CD4-positive, alpha-beta T cell (primary cell): ENCODE measurements at places on chromosomes 13 and 19.

- DNase-seq: no peak
These were observed 368.2 kb upstream of the SLITRK5 start for GRCh38 chr13:87302931-87303330.

GRCh38 chr13:79724348-79725103, 243.6 kb downstream of the NDFIP2 start:
- no peak for DNase-seq

- no peak for DNase-seq
These were observed 32.6 kb downstream of the UBL3 start for GRCh38 chr13:29817604-29818378.

DNA sequence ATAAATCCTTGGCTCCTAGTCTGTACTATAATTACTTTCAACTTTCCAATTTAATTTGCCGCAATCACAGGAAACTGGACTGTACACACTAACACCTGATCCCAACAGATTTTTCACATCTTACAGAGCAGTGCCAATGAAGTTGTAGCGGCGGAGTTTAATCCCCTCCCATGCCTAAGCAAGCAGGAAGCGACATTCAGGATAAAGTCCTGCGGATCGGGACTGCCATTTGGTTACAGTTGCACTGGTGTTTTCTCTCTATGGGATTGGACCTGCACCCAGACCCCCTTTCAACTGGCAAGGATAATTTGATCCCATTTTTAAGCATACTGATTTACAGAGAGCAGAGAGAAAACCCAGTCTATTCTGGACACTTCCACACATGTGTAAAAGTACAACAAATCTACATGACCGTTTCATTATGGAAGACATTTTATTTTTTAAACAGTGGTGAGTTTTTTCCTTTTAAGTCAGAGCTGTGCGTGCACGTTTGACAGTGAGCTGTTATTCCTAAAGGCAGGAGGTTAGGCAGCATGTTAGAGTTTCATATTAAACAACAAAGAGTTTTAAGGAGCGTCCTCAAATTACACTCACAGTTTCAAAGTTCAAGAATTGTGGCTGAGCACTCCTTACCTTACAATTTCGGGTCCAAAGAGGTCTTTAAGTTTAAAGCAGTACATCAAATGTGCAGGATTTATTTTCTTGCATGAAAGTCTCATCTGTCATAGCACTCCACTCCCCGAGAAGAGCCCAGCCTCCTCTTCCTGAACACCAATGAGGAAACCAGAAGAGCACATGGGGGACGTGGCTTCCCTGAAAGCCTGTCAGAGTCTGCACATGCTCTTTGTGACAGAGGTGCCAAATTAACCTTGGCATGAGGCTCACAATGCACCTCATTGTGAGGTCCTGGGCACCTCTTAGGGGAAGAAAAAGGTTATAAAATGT, 141.6 kb upstream of the RFC3 start:
- DNase-seq: no peak

DNA sequence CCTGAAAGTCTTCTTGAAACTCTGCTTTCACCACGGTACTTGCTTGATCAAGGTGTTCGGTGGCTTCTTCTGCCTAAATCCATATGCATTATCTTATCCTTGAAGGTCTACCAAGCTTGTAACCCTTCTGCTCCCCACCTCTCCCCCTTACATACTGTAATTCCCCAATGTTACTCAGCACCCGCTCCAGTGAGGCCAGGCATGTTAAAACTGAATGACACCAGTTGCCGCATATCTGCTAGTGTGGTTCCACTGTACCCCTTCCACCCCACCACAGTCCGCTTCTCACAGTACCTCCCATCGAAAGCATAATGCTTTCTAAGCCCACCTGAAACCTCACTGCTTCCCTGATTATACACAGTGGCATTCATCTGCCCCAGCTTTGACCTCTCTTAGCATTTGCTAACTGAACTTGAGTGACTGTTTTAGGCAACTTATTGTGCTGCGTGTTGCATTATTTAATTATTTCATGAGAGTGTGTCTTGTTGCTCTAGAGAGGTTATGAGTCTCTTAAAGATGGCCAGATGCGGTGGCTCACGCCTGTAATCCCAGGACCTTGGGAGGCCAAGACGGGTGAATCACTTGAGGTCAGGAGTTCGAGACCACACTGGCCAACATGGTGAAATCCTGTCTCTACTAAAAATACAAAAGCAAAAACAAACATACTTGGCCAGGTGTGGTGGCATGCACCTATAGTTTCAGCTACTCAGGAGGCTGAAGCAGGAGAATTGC, 87.6 kb upstream of the MBNL2 start:
- no peak for DNase-seq

- no peak for DNase-seq
These were observed 13.1 kb upstream of the NPAS1 start for GRCh38 chr19:47006496-47006895.

DNA sequence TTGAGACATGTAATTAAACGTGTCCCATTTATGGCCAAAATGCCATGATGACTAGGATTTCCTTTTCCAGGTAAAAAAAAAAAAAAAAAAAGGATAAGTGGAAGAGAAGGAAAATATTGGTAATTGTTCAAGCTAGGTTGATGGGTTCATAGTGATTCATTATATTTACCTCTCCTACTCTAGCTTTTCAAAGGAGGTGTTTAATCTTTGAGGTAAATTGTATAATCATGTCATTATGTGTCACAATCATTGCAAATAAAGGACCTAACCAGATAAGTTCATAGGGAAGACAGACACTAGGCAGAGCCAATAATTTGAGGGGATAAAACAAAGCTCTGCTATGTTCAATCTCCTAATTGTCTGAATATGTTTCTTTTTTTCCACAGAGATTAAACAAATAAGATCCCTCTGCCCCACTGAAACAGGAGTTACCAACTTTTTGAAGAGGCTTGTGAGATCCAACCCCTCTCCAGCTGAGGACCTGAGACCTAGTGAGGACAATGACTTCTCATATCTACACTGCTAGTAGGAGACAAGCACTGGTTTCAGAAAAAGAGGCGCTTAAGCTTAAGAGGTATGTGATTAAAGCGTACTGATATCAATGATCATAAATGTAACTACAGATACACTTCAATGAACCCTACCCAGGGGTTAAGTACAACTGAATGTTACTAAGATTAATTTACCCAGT, 61.4 kb downstream of the USP12 start:
- no peak for DNase-seq

DNA sequence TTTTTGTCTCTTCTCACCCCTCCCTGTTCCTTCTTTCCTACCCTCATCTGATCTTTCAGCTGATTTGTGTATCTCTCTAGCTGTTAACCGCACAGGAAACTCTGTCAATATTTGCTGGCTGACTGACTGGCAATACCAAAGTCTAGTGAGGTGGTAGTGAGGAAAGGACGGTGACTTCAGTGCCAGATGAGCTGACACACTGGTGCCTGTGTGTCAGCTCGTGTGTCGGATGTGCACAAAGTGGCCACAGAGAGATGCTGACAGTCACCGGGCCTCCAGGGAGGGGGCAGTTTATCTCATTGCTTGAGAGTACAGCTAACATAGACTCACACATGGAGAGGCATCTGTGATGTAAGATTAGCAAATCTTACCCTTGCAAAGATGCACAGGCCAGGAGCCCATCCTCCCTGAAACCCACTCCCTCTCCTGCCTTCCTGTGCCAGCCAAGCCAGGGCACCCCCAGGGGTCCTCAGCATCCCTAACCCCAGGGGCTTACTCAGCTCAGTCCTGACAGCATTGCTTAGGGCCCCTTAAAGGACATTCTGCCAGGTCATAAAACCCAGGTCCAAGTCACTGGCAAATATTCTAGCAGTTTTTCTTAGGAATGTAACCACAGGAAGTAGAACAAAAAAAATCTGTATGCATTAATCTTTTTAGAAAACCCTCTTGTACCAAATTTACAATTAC, 80.2 kb downstream of the SHISA2 start:
- DNase-seq: peak; percentile 41

- no peak for DNase-seq
These were observed 815.6 kb downstream of the UQCRFS1 start for GRCh38 chr19:28397306-28397705.

DNA sequence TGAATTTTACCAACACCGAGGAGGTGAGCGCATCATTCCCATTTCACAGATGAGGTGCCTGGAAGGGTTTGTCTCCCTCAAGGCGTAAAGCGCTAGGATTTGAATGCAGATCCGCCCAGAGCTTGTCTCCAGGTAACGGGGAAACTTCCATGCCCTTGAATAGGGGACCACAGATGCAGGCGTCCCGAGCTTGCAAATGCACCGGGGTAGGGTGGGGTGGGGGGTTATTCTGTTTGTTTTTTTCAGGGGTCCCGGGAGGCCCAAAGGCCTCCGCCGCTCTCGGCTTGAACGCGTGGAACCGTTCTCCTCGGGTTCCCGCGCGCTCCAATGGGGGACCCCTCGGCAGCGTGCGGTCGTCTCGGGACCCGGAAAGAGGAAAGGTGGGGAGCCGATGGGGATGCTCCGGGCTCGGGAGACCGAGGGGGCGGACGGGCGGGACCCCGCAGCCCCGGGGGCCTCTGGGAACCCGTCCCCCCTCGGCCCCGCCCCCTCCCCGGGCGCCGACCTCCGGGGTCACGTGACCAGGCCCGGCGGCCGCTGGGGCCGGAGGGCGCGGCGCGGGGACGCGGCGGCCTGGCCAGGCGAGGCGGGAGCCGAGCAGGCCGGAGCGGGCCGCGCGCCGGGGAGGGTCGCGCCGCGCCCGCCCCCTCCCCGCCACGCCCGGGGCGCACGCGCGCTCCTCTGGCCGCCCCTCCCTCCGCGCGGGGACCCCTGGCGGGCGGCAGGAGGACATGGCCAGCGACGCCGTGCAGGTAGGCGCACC, at the start of gene PKN1:
Gene PKN1, plus strand, starts transcription at position 516 of the 763 bp plus-strand sequence. Its CDS starts 216 bp downstream, at position 732.
- peak; percentile 31 for DNase-seq

DNA sequence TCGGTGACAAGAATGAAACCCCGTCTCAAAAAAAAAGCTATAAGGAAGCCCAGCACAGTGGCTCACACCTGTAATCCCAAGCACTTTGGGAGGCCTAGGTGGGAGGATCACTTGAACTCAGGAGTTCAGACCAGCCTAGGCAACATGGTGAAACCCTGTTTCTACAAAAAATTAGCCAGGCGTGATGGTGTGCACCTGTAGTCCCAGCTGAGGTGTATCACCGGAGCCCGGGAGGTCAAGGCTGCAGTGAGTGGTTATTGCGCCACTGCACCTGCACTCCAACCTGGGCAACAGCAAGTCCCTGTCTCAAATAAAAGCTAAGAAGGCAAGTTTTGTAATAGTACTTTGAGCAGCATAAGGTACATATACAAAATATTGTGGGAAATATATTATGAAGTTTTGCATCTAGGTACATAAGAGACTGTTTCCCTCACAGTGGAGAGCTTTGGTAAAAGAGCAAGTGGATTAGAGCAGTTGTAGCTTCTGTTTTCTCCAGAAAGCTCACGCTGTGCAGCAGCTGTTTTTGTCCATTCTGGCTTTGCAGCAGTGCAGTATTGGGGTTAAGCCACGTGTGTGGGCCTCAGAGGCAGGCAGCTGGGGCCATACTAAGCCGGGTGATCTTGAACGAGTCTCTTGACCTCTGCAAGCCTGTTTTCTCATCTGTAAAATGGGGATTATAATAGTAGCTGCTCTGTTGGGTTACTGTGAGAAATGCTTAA, 35.4 kb downstream of the ARHGAP35 start:
- DNase-seq: no peak

DNA sequence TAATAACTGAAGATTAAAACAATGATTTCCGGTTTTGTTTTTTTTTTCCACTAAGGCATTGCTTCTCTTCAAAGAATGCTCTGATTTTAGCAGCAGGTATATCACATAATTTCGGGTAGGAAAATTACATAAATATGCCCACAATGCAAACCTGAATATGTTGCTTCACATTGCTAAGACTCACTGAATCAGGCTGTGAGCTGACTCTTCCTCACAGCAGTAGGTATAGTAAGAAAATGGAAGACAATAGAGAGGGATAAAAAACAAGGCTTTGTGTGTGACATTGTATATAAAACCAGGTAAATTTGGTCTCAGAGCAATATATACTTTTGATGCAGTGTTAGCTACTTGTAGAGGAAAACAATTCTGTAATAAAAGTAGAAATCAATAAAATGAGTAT, 1355.0 kb downstream of the OLFM4 start:
- DNase-seq: no peak

- DNase-seq: peak; percentile 32
These were observed 441.0 kb downstream of the COG6 start for GRCh38 chr13:40096357-40096901.

- no peak for DNase-seq
These were observed 144.9 kb upstream of the SOX1 start for GRCh38 chr13:111922086-111922485.

DNA sequence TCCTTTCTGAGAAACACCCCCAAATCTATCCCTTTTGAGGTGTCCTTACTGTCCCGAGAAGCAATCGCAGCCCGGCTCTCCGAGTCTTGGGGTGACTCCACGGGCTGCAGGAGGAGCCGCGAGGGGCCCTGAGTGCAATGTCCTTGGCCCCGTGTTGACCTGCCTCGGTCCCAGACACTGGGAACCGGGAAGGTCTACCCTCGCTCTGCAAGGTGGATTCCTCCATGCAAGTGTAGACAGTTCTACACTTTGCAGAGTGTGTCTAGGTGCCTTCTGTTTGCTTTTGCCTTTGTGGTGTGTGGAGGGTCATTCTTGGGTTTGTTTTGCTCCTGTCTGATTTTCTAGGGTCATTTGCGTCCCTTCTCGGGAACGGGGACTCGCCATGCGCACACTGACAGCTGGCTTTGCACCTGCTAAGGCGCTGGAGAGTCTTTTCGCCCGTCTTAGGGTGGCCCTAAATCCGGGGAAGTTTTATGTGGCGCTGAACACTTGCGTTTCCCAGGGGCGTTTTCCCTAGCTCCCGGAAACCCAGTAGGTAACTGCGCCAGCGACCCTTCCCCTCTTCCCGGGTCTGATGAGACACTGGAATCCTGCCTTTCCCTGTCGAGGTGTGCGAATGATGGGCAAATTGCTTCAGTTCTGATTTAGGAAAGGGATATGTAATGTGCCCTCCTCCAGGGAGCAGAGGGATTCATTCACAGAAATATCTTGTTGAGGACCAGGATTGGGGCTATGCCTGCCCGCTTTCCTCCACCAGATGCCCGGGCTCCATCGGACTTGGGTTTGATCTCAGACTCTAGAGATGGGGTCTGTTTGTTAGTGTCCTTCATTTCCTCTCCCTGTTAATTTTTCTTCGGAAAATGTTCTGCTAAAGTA, 755 bp downstream of the SERTM1 start:
- DNase-seq: no peak

DNA sequence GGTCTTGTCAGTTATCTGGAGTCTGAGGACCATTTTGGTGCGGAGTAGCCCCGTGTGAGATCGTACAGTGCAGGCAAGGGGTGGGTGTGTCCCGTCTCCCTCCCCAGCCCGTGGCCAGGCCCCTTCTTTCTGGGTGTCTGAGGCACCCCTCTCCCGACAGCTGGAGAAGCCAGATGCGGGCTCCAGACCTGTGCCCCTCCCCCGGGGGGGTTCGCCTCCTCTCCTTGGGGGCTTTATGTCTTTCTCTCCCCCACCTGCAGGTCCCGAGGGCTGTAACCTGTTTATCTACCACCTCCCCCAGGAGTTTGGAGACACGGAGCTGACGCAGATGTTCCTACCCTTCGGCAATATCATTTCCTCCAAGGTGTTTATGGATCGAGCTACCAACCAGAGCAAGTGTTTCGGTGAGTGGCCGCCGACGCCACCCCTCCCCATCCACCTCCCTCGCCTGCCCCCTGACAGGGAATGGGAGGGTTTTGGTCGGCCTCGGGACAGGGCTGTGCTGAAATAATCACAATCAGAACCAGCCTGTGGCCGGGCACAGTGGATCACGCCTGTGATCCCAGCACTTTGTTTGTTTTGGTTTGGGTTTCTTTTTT, 65.6 kb downstream of the CELF5 start:
- DNase-seq: no peak

- DNase-seq: no peak
These were observed 93.9 kb downstream of the COL4A2 start for GRCh38 chr13:110400786-110401533.

- peak; percentile 87 for DNase-seq
These were observed 5.2 kb upstream of the REXO1 start for GRCh38 chr19:1853295-1854038.
